ENCODE measurements at places on chromosomes 16 and 17.
A peak's percentile ranks its signal among the peaks of the same experiment; 100 is the strongest.

DNA sequence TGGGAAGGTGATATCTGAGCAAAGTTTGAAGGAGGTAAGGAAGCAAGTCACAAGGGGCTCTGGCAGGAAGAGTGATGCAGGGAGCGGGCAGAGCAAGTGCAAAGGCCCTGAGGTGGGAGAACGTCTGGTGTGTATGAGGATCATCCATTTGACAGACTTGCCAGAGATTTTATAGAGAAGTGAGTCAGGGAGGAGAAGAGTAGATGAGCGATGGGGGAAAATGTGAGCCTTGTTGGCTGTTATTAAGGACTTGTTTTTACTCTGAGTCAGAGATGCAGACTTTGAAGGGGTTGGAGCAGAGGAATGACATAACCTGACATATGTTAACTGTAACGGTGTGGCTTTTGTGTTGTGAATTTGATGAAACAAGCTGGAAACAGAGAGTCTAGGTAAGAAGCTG, 3.5 kb upstream of the CLEC10A start:
- no peak for DNase-seq

DNA sequence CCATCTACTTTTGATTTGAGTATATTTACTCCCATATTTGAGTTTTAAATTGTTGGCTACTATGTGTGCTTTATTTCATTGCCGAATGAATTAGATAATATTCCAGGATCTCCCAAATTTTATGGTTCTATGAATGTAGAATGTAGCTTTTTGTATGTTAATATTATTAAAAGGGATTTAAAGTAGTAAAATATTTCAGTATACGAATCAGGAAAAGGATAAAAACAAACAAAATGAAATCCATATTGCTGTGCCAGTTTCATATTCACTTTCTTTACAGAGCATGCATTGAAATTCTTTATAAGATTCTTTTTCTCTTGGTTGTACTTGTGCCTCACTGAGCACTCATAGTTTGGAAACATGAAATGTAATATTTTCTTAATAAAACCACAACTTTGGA, 155.1 kb downstream of the CHD9 start:
- no peak for DNase-seq

- peak; percentile 53 for DNase-seq
These were observed 4.6 kb downstream of the RAI1 start for GRCh38 chr17:17685775-17686291.

DNA sequence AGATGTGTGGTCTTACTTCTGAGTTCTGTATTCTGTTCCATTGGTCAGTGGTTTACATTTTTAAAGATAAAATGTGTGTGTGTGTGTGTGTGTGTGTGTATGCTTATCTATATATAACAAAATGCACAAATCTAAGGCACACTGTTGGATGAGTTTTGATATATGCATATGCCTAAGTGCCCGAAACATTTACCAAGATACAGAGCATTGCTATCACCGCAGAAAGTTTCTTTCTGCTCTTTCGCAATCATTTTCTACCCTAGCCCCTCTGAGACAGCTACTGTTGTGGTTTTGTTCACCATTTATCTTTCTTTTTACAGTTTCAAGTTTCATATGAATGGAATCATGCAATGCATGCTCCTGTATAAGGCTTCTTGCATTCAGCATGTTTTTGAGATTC, 97.0 kb downstream of the MRTFB start:
- no peak for DNase-seq

GRCh38 chr16:86931410-86931941, 353.1 kb downstream of the FOXL1 start:
- no peak for DNase-seq

Data from GM12865 (cell line).